ENCODE measurements at places on chromosomes 7 and 10. TPM values are rescaled to one million over a fixed set of nuclear protein-coding genes. Genes with fewer than 3 reads are reported as not detected.

The CYP17A1 gene
- 116 TPM for total RNA-seq

DNA sequence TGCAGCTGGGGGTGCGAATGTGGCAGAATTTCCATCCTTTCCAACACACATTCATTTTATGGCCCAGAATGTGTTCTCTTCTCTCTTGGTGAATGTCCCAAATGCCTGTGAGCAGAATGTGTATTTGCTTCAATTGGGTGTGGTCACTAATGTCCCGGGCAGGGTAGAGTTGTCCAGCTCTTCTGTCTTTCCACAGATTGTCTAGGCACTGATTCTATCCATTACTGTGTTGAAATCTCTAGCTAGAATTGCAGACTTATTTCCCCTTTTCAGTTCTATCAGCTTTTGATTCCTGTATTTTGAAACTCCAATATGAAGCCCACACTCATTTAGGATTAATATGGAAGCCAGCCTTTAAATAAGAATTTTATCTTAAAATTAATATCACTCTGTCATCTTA lies 14.0 kb upstream of the AKR1E2 start:
- no peaks in the 10 kb centered on the region for H3K27me3 ChIP-seq
- no peaks in the 10 kb centered on the region for H3K4me1 ChIP-seq
- DNase-seq = no peak
- H3K27ac ChIP-seq = no peak overlapping the region

The C10orf105 gene
- total RNA-seq = not detected

DNA sequence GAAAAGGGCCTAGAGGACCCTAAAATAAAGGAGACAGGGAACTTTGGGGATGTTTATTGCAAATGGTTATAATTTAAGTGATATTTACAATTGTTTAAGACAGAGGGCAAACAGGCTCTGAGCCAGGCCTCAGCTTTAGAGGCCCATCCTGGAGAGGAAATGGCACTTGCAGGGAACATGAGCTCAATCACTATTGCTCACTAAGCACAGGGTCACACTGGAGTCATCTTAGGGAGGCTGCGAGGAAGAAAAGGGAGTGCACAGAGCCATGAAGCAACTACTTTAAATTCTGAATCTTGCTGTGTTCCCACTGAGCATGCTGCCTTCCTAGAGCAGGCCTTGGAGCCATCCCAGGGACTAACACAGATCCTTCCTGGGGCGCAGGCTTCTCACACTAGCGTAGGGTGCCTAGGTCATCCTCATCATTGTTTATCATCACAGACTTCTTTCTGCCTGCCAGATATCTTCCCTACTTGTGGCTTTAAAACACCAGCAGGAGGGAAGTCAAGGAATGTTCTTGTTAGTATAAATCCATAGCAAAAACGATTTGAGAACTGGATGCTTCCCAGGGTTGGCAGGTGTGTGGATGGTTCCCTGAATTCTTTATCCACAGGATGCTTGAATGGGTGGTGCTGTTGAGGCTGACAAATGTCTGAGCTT lies 12.7 kb upstream of the DNAJB12 start:
- H3K27ac ChIP-seq = no peak overlapping the region
- no peak overlapping the region for H3K4me3 ChIP-seq
- no peaks in the 10 kb centered on the region for H3K27me3 ChIP-seq
- peaks cover 3% of the 10 kb centered on the region for H3K4me1 ChIP-seq
- H3K36me3 ChIP-seq = peaks cover 11% of the 10 kb centered on the region
- no peak for DNase-seq

DNA sequence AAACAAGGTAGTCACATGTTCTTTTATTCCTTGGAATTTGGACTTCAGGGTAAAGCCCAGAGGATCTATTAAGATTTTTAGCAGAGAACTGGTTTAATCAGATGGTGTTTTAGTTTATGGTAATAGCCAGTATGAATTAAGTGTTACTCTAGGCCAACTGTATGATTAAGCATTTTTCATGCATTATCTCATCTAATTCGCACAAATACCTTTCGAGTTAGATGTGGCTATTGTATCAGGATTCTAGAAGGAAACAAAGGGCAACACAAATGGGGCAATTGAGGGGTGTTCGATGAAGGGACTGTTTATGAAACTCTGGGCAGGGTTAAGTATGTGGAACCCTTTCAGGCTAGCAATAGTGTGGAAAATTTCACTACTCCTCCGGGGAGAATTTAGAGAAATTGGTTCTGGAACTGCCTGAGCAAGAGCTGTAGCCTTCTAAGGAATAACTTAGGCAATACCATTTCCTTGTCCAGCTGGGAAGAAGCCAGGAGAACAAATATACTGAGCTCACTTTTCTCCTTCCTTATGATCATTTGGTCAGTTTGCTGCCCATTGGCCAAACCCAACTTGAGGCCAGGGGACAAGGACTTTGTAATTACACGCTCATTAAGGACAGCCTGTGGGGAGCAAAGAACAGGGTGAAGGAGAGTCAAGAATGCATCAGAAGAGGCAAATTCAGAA lies 319.0 kb upstream of the FZD1 start:
- H3K4me3 ChIP-seq = no peak overlapping the region
- H3K36me3 ChIP-seq = no peaks in the 10 kb centered on the region
- no peak for DNase-seq
- H3K27me3 ChIP-seq = no peaks in the 10 kb centered on the region

DNA sequence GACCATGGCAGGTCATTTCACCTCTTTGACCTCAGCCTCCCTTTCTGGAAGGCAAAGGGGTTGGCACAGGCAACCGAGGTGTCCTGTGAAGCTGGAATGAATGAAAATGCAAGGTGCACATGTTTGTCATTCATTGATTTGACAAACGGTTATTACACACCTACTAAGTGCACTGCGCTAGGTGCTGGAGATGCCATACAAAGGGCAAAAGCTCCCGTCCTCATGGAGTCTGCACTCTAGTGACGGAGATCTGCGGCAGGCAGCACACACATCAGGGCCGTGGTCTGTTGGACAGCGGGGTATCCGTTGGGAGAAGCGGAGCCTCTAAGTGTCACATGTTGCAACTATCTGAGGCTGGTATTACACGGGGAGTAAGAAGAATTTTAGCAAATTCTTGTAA lies 44.2 kb downstream of the PRF1 start:
- H3K4me1 ChIP-seq = no peaks in the 10 kb centered on the region
- no peaks in the 10 kb centered on the region for H3K36me3 ChIP-seq
- H3K27ac ChIP-seq = no peak overlapping the region
- H3K4me3 ChIP-seq = no peak overlapping the region

DNA sequence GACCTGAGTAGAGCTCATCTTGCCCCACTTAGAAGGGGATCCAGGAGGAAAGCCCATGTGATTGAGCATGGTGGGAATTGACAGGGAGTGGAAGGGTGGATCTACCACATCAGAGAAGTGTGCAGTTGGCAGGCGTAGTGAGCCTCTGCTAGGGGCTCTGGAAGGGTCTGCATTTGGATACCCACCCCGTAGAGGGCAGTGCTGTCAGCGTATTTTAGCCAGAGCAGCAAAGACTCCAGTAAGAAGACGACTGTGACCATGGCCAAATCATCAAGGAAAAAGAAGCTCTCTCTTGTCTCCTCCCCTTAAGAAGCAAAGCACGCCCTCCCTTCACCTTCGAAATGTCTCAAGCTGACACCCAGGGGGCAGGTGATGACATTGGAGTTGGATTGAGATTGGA lies 68.8 kb upstream of the INHBA start:
- no peaks in the 10 kb centered on the region for H3K4me1 ChIP-seq
- no peak for DNase-seq
- H3K36me3 ChIP-seq = no peaks in the 10 kb centered on the region
- H3K27ac ChIP-seq = no peak overlapping the region

- H3K4me3 ChIP-seq = no peak overlapping the region
- no peaks in the 10 kb centered on the region for H3K36me3 ChIP-seq
- H3K4me1 ChIP-seq = no peaks in the 10 kb centered on the region
- DNase-seq = no peak
- no peak overlapping the region for H3K27ac ChIP-seq
- no peaks in the 10 kb centered on the region for H3K27me3 ChIP-seq
Observed at GRCh38 chr10:8211631-8212030, 157.1 kb downstream of the GATA3 start.

- no peaks in the 10 kb centered on the region for H3K27me3 ChIP-seq
- no peak for DNase-seq
- H3K36me3 ChIP-seq = no peaks in the 10 kb centered on the region
- H3K4me3 ChIP-seq = no peak overlapping the region
Observed at GRCh38 chr7:115572111-115572510, 458.5 kb downstream of the TFEC start.

DNA sequence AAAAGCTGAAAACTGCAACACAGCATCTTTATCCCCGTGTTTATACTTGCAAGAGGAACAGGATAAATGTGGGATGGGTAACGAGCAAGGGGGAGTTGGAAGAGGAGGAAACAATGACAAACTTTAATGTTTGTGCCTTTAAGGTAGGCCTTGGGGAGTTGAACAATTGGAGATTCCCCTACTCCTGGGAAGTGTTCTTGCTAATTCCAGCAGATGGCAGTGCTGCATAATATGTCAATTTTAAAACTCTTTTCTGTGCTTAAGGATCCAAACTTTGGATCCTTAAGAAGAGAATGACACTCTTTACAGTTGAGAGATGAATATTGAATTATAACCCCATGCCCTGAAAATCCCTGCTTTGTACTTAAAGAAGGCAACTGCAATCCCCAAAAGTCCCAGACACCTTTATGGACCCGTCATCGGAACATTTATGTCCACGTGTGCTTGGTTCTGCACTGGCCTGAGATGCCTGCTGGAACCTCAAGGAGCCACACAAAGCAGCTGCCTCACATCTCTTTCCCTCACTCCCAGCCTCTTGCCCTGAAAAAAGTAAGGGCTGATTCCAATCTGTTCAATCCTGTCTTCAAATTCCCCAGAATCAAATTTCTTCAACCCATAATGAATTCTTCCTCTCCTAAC lies 12.0 kb downstream of the IFIT5 start:
- H3K27ac ChIP-seq = no peak overlapping the region
- H3K36me3 ChIP-seq = no peaks in the 10 kb centered on the region
- H3K4me3 ChIP-seq = no peak overlapping the region
- H3K27me3 ChIP-seq = no peaks in the 10 kb centered on the region
- H3K4me1 ChIP-seq = no peaks in the 10 kb centered on the region
- no peak for DNase-seq
